C1 segment of cervical spinal cord (tissue), 14 donors: ENCODE measurements at places on chromosomes 16 and 17.

DNA sequence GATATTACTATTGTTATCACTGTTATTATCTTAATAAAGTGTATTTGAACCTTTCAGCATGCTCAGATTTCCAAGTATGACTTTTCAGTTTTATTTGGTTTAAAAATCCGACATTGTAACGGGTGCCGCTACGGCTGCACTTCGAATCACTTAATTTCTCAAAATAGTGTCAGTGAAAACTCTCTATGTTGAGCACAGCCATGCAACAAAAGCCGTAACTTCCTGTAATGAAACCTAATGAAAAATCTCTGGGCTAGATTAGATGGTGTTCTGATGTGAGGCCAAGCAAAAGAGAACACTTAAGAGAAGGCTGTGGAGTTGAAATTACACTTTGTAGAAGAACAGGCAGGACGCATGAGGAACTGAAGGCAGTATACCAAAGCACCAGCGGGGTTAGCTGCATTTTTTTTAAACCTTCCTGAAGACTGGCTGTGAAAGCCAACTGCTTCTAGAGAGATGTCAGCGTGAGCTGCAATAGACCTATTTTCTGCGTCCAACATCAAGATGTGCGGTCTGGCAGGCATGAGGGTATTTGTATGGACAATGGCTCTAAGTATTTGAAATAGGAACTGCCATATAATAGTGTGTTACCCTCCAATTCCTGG is 1545.0 kb upstream of the GOT2 start:
- DNase-seq: no peak

DNA sequence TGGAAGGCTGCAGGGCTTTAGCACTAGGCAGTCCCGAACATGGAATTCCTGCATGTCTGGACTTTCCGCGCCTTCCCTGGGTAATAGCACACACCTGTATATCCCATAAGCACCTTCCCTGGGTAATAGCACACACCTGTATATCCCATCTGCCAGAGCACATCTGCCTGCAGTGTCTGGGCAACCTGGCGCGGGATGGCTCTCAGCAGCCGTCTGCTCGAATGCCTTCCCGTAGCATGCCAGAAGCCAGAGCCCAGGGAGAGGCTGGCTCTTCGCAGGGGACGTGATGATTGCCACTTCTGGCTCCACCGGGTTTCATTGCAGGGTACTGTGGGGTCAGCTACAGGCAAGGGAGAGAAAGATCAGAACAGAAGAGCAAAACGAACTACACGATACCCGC is 21.3 kb downstream of the MBTPS1 start:
- DNase-seq: no peak

DNA sequence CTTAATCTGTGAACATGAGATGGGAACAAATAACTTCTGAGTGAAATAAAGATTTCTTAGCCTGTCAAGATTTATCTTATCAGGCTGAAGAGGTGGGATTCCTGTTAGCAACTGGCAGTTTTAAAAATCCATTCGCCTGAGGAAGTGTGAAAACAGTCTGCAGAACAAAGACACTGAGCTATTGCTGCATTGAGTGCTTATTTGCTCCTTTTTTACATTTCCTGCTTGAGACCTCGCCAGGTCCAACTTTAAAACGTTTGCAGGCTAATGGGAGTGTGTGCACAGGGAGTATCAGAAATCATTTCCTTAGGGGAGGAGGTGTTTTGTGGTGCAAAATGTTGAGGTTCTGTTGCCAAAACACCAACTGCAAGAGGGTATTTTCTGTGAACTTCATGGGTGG is 957.8 kb upstream of the RBFOX1 start:
- no peak for DNase-seq

GRCh38 chr16:49542391-49542891 is 168.8 kb downstream of the C16orf78 start:
- DNase-seq: peak; percentile 41

DNA sequence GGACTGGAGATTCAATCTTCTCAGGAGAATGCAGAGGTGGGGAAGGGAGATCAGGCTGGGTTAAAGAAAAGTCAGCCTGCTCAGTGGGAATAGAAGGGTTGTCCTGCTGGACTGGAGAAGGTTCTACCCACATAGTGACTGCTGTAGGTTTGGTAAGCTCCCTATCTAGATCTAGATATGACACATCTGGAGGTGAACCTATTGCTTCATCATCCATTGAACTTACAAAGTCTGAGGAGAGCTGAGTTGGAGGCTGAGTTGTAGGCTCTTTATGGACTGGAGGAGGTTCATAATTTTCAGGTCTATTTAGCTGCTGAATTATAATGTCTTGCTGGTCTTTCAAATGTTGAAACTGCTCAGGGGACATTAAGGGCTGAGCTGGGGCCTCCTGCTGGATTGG is 46.0 kb upstream of the NF1 start:
- no peak for DNase-seq

- no peak for DNase-seq
Observed at GRCh38 chr17:81961087-81961511, at the start of gene NOTUM. Gene NOTUM, minus strand, starts transcription at chr17:81961187. Its CDS starts 278 bp downstream, at chr17:81960909.

GRCh38 chr16:21075252-21075651 is 75.4 kb downstream of the DNAH3 start:
- DNase-seq: no peak

- DNase-seq: no peak
Observed at GRCh38 chr17:64004903-64005733, 7.0 kb downstream of the PRR29 start.

GRCh38 chr16:2223942-2224486 is 623 bp downstream of the E4F1 start:
- DNase-seq: no peak

DNA sequence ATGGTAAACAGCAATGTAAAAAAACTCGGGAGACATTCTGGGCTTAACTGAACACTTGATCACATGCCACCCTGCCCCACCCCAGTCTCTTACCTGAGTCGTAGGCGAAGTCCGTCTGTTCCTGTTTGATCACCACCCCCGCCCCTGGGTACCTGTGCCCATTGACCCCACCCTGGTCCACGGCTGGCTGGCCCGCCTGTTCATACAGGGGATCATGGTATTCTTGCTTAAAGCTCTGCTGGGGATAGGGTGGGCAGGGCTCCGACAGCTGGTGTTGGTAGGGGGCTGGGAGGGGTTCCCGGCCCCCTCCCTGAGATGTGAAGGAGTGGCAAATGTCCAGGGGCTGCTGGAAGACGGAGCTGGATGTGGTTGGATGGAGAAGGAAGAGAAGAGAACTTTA is 13.6 kb downstream of the ETV4 start:
- DNase-seq: no peak

DNA sequence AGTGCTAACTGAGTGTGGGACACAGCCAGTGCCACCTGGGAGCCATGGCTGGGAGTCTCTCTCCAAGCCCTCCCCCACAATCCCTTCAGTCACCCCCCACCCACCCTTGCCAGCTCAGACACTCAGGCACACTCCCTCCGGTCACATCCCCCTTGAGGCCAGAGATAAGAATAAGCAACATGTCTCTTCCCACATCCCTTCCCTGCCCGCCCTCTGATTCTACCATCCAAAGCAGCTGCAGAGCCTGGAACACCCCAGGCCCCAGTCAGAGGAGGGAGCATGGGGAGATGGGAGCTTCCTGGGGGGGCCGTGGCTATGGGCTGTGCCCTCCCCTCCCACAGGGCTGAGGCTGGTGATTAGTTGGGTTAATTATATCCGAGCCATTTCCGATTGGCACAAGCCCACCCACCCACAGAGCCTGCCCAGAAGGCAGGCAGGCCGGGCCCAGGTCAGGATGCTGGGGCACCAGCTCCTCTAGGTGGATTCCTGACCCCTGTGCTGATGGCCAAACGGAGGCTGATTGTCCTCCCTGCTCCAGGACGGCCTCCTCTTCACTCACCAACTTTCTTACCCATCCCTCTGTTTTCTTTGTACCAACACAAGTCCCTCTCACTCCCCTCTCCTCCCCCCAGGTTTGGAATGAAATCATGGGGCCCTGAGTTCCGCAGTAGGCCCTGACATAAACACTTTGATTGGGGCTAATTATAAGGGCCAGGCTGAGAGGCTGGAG is 28.6 kb upstream of the MEIOC start:
- DNase-seq: no peak

DNA sequence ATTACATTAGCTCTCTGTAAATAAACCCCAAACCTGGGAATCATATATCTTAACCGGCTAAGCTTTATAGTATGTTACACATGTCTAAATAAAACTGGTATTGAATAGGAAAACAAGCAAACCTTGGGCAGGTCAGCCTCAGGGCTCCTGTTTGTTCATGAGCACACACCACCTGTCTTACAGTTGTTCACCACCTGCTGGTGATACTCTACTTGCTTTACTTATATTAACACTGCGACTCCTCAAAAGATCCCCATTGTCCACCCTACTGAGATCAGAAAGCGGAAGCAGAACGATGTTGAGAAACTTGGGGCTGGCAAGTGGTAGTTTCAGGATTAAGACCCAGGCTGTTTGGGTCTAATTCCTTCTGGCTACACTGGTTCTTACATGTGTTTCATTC is 16.4 kb downstream of the CDH13 start:
- no peak for DNase-seq

DNA sequence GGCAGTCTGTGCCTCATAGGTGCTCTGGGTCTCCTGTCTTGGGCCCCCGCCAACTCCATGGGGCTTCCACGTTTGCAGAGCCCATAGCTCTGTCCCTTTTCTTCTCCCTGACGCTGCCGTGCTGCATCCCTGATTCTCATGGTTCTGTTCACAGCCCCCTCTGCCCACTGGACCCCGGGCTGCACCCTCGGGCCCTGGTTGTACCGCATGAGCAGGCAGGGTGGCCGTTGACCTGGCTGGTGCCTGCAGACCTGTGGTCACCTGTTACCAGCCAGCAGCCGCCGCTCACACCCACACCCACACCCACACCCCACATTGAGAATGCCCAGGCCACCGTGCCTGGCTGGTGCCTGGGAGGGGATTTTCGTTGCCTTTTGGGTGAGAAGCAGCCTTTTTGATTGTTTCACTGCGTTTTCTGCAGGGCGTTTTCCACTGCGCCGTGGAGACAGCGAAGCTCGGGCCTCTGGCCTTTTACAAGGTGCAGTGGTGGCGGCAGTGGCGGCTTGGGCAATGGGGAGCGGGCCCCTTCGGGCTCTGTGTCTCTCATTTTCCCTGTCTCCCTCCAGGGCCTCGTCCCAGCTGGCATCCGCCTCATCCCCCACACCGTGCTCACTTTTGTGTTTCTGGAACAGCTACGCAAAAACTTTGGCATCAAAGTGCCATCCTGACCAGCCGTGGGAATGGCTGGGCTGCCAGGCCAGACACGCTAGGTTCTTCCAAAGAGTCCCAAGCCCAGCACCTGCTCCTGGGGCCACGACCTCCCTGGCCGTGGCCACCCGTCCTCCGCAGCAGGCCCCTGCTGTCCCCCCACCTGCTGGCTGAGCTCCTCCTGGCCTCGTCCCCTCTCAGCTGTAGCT is 7.6 kb downstream of the SLC25A10 start:
- no peak for DNase-seq

- no peak for DNase-seq
Observed at GRCh38 chr17:39147221-39148185, 3.9 kb downstream of the PLXDC1 start.

DNA sequence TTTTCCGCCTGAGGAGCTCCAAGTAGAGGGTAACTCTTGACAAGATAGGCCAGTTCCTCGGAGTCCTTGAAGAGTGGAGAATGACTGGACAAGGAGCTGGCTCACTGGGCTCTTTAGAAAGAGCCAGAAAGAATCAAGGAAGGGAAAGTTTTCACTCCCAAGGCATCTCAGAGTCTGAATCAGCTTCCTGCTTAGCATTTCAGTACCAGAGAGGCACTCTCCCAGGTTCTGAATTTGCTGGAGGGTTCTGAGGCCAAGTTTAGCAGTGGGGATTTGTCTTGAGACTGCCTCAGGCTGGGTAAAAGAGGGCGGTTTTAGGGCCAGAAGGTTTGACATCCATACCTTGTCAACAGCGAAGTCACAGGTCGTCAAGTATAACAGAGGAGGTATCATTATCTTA is 25.5 kb downstream of the GP2 start:
- no peak for DNase-seq

GRCh38 chr17:40347319-40348135 is 17.0 kb downstream of the GJD3 start:
- DNase-seq: peak; percentile 38

DNA sequence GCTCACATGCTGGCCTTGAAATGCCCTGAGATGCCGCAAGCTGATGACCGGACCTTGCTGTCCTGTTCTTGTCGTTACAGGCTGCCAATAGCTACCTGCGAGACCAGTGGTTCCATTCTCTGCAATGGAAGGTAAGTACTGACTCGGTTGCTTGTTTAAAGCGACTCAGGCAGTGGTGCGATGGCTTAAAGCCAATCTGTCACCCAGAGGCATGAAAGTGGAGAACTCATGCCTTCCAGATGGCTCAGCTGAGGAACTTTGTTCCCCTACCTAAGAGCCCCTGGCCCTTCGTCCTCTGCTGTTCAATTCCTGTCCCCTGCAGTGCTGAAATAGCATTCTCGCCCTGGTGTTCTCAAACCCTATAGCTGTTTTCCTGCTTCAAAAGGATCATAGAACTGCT is 158.3 kb upstream of the PLCG2 start:
- no peak for DNase-seq

- no peak for DNase-seq
Observed at GRCh38 chr17:79920751-79921410, 81.6 kb upstream of the CBX4 start.

DNA sequence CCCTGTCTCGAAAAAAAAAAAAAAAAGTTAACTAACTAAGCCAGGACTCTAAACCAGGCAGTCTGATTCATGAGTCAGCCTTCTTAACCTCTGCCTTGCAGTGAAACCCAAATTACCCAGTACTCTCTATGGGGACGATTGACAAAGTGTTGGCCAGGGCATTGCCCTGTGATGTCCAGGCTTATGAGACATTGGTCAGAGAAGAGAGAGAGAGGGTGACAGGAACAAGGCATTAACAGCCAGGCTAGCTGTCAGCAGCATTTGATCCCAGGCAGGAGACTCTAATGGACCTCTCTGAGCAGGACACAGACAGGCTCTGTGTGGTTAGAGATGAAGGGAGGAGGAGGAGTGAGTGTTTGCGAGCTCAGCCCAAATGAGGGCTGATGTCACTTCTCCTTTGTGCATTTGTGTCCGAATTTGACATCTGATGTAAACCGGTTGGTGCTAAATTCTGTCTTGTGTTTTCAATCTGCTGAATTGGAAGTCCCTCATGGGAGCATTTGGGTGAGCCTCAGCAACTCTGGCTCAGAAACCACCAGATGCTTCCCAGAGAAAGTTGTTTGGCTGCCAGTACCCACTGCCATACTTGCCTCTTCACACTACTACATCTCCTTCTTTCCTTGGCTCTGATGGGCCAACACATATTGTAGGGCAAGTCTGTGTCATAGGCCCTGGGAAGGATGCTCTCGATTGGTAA is 4.3 kb upstream of the MYL4 start:
- no peak for DNase-seq

- DNase-seq: no peak
Observed at GRCh38 chr17:55606488-55606815, 95.2 kb upstream of the SMIM36 start.
